ENCODE measurements at places on chromosomes 7 and 10.

DNA sequence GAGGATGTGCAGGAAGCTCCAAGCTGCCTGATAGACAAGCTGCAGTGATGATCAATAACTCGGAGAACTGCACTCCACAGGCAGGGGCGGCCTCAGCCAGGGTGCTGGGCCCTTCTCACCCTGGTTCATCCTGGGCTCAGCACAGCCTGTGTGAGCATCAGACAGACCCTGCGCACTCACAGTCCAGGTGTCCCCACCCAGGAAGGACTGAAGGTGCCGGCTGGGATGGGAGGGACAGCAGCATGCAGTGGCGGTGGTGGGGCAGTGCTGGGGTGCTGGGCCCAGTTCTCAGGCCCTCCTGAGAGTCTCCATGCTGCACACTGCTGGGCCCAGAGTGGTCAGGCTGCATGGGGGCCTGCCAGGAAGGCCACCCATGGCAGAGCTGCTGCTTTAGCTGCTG is 74.1 kb downstream of the ITIH5 start:
- DNase-seq, result no peak

- no peak for DNase-seq
Observed at GRCh38 chr7:73647725-73648592, 19.7 kb upstream of the VPS37D start.

DNA sequence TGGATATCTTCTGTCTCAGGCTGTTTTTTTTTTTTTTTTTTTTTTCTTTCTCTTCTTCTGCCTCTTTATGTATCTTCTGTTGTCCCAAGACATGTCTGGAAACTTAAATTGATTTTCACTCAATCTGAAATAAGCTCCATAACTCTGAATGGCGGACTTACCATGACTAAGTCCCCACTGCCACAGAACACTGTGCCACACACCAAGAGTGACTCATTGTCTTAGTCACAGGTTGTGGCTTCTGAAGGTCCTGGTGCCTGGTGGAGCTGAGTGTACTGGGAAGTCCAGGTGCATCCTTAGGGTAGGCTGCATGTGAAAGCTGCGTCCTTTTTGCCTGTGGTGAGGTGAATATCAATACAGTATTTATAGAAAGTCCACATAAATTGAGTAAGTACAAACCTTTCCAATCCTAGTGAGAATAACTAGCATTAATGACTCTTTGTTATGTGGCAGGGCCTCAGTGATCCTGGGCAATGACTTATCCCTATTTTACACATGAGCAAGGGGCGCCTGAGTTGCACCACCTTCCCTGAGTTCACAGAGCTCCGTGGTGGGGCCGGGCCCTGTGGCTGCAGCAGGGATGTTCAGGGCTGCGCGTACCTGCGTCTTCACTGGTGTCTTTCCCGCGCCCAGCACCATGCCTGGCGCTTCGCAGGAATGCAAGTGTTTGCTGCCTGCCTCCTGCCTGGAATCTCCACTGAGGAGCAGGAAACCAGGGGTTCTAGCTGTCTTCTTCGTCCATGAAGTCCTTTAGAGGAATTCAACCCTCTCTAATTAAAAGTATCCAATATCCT is 4.3 kb downstream of the PFKP start:
- no peak for DNase-seq

GRCh38 chr7:117020591-117020973 is 67.3 kb downstream of the ST7 start:
- DNase-seq, result no peak

DNA sequence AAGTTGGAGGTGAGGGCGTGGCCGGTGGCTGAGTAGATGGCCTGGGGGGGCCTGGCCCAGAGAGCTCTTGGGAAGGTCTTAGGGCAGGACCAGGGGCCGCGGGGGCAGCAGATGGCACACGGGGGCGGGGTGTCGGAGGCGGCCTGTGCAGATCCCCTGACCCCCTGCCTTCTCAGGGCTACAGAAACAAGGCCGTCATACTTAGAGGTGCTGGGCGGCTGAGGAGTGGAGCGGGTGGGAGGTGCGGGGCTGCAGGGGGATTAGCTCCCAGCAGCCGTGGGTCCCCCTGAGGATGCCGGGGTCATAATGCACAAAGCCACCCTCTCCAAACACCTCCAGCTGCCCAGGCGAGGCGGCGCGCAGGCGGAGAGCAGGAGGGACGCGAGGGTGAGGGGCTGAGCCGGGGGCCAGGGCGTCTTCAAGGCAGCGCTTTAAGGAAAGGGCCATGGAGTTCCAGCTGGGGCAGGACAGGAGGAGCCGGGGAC is 40.4 kb upstream of the ZNF32 start:
- DNase-seq, result no peak

GRCh38 chr10:80685355-80685754 is 147.7 kb downstream of the SH2D4B start:
- DNase-seq, result no peak

GRCh38 chr7:80896906-80897598 is 21.8 kb downstream of the SEMA3C start:
- DNase-seq, result no peak

- DNase-seq, result no peak
Observed at GRCh38 chr10:30386801-30387588, 37.9 kb upstream of the MTPAP start.

DNA sequence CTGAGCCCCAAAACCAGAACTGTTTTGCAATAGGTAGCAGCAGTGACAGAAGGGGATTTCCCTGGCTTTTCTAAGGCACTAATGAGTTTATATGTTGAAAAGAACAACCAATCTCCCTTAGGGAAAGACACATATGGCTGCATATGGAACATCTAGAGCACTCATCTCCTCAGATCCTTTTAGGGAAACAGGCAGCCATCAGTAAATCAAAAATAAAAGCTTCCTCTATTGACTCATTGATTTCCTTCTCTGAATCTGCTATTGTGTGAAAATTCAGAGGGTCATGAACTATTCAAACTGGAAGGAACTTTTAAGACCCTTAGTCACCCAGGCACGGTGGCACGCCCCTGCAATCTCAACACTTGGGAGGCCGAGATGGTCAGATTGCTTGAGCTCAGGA is 110.9 kb upstream of the NANOS1 start:
- DNase-seq, result no peak

GRCh38 chr7:92888-93672 is 99.3 kb upstream of the FAM20C start:
- no peak for DNase-seq

DNA sequence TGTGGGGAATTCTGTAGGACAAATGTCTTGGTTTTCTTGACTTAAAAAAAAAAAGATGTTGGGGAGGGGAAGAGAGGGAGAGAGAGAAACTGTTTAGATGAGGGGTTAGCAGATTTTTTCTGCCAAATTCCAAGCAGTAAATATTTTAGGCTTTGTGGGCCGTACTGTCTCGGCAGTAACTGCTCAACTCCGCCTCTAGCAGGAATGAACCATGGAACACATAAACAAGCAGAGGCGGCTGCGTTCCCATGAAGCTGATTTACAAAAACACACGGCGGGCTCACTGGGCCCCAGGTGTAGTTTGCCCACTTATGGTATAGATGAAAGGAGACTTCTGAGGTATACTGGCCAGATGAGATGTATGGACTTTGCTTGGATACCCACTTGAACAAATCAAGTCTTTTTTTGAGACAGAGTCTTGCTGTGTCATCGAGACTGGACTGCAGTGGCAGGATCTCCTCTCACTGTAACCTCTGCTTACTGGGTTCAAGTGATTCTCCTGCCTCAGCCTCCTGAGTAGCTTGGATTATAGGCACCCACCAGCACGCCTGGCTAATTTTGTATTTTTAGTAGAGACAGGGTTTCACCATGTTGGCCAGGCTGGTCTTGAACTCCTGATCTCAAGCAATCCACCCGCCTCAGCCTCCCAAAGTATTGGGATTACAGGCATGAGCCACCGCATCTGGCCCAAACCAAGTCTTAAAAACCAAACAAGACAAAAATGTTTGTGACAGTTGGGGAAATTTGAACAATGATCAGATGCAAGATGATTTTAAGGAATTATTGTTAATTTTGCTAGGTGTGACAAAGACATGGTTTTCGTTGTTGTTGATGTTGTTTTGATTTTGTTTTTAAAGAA is 9.7 kb upstream of the ADAMTS14 start:
- DNase-seq, result no peak

GRCh38 chr10:112570585-112570984 is 123.6 kb downstream of the VTI1A start:
- no peak for DNase-seq

- no peak for DNase-seq
Observed at GRCh38 chr7:100544967-100545359, 6.0 kb downstream of the AGFG2 start.

DNA sequence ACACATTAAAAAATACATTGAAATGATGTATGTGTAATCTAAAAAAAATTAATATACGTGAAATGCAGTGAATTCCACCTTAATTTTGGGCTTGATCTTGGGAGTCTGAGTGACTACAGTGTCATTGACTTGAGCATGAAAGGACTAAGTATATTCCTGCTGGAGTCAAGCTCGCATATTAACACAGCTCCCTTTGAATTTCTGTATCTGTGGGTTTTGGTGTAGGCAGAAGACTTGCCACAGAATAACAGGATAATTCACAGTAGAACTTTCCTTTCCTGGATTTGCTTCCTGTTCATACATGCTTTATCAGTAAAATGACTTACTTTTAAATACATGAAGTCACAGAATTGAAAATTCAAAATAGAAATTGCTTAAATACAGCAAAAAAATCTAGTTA is 55.3 kb downstream of the PPP1R9A start:
- DNase-seq, result no peak

DNA sequence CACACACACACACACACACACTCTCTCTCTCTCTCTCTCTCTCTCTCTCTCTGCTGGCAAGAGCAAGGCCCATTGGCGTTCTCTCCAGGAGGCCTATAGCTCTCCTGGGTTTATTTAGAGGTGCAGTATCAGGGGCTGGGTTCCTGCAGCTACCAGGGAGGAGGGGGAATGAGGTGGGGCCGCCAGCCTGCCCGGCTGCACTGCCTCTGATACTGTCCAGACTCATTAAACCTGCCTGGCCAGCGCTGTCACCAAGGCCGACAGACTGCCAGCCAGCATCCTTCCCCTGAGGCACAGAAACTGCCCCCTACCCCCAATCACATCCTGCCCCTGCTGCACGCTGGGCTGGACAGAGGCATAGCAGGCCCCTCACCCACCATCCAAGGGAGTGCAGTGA is 4.3 kb downstream of the PRRT4 start:
- no peak for DNase-seq

DNA sequence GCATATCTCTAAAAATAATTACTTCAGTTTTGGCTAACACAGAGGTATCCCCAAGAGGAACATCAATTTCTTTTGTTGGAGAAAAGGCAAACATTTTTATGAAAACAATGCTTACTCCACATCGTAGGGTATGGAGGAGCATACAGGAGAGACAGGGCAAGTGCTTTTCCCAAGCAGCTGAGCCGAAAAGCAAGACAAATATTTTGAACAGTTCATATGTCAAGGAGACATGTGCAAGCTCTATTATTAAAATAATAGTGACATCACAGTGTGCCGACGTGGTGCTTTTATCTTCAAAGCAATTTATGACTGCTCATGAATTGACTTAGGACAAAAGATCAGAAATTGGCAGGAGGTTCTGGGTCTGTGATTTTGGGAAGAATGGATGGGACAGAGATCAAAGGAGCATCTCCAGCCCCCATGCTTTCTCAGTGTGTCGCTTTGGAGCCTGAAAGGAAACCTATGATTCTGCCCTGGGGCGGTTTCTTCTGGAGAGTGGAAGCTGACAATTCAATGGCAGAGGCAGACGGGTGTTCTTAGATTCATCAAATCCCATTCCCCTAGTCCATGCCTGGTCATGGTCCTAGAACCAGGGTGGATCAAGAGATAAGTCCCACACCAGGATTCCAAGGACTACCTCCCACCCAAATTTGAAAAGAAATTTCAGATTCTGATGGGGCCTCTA is 97.1 kb downstream of the JCAD start:
- DNase-seq, result no peak

DNA sequence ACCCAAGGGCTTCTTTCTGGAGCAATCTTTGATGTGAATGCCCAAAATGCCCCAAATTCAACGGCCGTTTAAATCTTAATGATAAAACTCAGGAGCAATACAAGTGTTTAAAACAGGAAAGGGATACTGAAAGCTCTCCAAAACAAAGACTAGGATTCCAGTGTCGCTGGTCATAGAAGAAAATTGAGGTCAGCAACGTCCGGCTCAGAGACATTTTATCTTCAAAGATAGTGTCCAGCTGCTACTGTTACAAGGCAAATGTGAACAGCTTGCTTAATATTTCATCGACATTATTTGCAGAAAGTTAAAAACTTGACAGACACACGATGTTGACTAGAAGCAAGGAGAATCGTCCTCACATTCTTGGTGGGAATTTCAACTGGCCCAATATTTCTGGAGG is 15.4 kb upstream of the CTBP2 start:
- DNase-seq, result no peak

DNA sequence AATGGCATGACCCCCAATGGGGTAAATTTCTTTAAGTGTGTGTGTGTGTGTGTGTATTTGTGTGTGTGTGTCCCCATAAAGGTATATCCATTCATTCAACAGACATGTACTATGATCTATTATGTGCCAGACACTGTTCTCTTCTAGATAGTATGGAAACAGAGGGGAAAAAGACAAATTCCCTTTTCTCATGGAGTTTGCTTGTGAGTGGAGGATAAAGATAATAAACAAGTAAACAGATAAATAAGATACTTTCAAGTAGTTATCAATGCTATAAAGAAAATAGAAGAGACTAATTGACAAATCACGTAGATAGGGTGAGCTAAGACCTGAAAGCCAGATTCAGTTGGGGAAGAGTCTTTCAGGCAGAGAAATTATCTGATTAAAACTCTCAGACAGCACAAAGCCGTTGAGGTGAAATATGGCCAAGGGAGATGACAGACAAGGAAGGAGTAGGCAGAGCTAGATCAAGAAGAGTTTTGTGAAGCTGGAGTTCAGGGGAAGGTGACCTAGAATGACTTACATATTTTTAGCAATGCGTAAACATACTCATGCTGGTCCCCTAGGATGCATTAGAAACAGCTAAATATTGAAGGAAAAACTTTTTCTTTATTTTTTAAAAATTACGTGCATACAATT is 45.2 kb upstream of the DMTF1 start:
- no peak for DNase-seq

DNA sequence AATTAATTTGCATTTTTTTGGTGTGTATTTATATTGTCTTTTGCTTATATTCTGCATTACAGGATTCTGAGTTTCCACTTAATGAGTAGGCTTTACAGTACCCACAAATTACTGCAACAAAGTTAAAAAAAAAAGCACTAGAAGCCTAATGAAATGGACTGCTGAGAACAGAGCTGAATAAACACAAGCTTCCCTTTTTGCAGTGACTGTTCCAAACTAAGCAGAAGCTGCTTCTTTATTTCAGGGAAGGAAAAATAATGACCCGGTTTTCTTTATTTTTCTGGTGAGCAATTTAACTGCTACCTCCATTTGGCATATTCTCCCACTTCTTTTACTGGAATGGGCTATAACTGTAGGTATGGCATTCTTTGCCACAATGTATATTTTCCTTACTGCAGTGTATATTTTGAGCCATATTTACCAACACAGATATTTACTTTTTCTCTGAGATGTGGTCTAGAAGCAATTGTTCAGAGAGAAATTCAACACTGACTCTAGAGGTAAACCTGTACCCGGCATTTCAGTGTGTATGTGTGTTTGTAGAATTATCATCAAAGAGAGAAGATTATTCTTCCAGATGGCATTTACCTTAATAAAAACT is 56.9 kb downstream of the HDAC9 start:
- no peak for DNase-seq

GRCh38 chr7:26054386-26054785 is 97.6 kb upstream of the NFE2L3 start:
- DNase-seq, result no peak
